ENCODE measurements at places on chromosomes 3 and 15.
A peak's percentile ranks its signal among the peaks of the same experiment; 100 is the strongest.

DNA sequence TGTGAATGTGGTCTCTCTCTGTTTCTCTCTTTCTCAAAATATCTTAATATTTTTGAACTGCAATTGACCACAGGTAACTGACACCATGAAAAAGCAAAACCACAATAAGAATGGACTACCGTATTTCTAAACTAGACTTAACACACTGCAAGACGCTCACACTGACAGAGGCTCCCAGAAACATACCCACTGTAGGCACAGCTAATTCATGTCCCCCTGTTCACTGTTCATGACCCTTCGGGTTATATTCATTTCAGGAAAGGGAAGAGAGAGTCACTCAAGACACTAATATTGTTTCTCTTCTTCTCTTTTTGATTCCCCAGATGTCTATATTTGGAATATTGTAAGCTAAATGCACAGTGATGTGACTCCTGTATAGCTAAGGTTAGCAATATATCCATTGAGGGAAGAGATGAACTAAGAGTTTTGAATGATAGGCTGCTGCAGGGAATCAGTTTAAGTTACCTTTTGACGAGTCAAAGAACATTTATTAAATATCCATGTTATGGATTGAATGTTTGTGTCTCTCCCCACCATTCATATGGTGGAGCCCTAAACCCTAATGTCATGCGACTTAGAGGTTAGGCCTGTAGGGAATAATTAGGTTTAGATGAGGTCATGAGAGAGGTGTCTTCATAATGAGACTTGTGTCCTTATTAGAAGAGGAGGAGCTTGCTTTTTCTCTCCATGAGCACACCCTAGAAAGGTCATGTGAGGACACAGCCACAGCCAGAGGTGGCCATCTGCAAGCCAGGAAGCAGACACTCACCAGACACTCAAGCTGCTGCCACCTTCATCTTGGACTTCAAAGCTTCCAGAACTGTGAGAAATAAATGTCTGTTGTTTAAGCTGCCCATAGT lies 216.6 kb upstream of the GRM7 start:
- H3K4me3 ChIP-seq: no peak overlapping the region
- peak; percentile 14 for DNase-seq
- H3K27me3 ChIP-seq: no peaks in the 10 kb centered on the region
- no peak overlapping the region for H3K27ac ChIP-seq

DNA sequence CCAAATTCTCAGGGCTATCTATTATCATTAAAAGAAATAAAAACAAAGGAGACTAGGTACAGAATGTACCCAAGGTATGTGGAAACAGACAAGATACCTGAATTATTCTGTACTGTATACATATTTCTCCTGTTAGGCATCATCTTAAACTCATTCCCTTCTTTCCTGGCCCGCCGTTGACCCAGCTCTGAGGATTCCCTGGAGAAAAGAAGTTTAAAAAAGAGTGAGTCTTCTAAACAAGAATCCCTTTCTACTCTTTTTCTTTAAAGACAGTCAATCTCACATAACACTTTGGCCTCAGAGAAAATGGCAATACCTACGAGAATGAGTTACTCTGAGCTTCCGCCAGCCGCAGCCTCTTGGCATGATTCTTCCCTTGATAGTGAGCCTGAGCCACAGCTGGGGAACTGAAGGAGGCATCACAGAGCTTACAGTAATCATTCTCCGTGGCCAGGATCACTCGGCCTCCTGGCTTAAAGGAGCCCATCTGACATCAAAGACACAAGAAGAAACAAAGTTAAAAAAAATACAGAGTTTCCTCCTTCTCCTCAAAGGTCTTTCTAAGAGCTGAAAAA lies 44.2 kb downstream of the ZMAT3 start:
- DNase-seq: peak; percentile 29
- H3K4me3 ChIP-seq: no peak overlapping the region
- no peaks in the 10 kb centered on the region for H3K36me3 ChIP-seq

DNA sequence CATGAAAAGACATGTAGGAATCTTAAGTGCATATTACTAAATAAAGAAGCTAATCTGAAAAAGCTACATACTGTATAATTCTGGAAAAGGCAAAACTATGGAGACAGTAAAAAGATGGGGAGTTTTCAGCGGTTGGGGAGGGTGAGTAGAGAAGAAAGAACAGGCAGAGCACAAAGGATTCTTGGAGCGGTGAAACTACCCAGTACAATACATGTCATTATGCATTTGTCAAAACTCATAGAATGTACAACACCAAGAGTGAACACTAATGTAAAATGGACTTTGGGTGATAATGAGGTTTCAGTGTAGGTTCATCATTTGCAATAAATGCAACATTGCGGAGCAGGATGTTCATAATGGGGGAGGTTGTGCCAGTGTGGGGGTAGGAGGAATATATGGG lies 45.5 kb upstream of the CMSS1 start:
- H3K4me1 ChIP-seq: no peaks in the 10 kb centered on the region
- H3K4me3 ChIP-seq: no peak overlapping the region
- H3K27me3 ChIP-seq: no peaks in the 10 kb centered on the region
- no peak for DNase-seq

DNA sequence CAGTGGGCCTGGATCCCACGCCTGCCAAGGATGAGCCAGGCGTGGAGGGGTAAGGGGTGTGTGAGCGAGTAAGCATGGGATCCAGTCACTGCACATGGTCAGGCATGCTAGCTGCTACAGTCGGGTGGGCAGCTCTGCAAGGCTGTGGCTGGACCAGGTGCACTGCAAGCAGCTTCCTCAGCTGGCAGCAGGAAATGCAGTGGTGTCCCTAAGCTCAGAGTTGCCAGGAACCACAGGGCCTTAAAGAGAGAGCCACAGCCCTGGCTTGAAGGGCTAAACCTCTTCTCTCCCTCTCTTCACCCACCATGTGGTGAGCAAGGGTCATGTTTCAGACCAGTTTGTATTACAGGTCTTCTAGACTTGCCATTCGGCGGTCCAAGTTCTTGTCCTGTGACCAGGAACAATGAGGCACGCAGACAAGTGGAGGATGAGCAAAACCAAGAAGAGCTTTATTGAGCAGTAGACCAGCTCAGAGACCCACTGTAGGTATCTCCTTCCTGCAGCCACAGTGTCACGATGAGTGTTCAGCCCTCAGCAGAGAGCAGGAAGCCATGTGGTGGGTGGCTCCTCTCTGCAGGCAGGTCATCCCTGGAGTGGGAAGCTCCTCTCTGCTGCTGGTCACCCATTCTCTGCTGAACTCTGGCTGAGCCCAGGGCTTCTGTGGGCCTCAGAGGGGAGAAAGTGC lies 511.9 kb downstream of the PYDC2 start:
- no peaks in the 10 kb centered on the region for H3K4me1 ChIP-seq
- H3K36me3 ChIP-seq: no peaks in the 10 kb centered on the region
- H3K27ac ChIP-seq: no peak overlapping the region
- H3K4me3 ChIP-seq: no peak overlapping the region
- no peak for DNase-seq

DNA sequence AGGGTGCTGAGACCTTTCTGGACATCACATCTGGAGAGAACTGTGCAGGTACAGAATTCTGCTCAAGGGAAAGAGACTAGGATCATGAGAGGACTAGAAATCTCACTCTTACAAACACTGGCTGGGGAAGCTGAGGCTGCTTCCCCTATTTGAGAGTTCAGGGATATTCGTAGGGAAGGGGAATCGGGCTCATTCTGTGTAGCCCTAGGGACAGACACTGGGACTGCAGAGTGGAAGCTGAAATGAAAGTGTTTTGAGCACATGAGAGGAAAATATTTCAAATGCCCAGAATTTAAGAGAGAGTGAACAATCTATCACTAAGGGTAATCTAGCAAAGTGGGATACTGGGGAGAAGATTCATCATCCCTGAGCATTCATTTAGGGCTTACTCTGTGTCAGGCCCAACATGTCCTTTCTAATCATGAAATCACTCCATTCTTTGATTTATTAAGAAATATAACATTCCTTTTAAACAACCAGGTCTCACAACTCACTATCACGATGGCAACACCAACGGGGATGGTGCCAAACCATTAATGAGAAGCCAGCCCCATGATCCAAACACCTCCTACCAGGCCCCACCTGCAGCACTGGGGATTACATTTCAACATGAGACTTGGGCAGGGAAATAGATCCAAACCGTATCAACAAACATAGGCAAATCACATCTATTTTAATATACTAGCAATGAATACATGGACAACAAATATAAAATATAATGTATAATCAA lies 63.0 kb downstream of the CPN2 start:
- no peak overlapping the region for H3K4me3 ChIP-seq
- DNase-seq: no peak
- no peak overlapping the region for H3K27ac ChIP-seq
- peaks cover 2% of the 10 kb centered on the region for H3K4me1 ChIP-seq
- H3K27me3 ChIP-seq: no peaks in the 10 kb centered on the region
- no peaks in the 10 kb centered on the region for H3K36me3 ChIP-seq

- no peak overlapping the region for H3K4me3 ChIP-seq
- peaks cover 1% of the 10 kb centered on the region for H3K36me3 ChIP-seq
- DNase-seq: no peak
- no peak overlapping the region for H3K27ac ChIP-seq
- no peaks in the 10 kb centered on the region for H3K4me1 ChIP-seq
Observed at GRCh38 chr15:56124391-56124790, 119.3 kb downstream of the RFX7 start.

GRCh38 chr3:71504250-71505036 lies 79.1 kb downstream of the FOXP1 start:
- H3K27me3 ChIP-seq: no peaks in the 10 kb centered on the region
- DNase-seq: no peak
- no peaks in the 10 kb centered on the region for H3K36me3 ChIP-seq
- H3K27ac ChIP-seq: no peak overlapping the region
- H3K4me1 ChIP-seq: peaks cover 5% of the 10 kb centered on the region

GRCh38 chr15:78921517-78921916 lies 23.3 kb downstream of the CTSH start:
- no peak for DNase-seq
- H3K27ac ChIP-seq: no peak overlapping the region
- H3K4me3 ChIP-seq: no peak overlapping the region
- H3K4me1 ChIP-seq: no peaks in the 10 kb centered on the region
- peaks cover 4% of the 10 kb centered on the region for H3K36me3 ChIP-seq

- no peaks in the 10 kb centered on the region for H3K4me1 ChIP-seq
- H3K27ac ChIP-seq: no peak overlapping the region
- no peaks in the 10 kb centered on the region for H3K36me3 ChIP-seq
- no peak overlapping the region for H3K4me3 ChIP-seq
- H3K27me3 ChIP-seq: no peaks in the 10 kb centered on the region
Observed at GRCh38 chr3:118531816-118532215, 502.8 kb downstream of the IGSF11 start.

DNA sequence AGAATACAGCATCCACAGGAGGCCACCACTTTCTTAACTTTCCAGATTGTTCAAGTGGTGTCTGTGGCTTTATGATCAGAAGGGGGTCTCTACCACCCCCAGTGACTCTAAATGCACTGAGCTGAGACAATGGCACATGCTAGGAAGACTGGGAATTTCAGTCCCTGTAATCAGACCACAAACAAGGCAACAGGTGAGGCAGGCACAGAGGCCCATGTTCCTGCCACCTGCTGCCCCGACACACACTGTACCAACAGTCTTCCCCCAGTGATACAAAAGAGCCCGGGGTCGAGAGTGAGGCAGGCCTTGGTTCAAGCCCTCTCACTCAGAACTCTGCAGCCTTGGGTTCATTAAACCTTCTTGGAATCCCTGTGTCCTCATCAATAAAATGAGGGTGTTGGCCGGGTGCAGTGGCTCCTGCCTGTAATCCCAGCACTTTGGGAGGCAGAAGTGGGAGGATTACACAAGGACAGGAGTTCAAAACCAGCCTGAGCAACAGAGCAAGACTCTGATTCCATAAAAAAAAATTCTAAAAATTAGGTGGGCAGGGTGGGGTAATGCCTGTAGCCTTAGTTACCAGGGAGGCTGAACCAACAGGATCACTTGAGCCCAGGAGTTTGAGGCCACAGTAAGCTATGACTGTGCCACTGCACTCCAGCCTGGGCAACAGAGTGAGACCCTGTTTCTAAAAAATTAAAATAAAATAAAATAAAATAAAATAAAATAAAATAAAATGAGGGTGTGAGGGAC lies 55.8 kb downstream of the ADCY5 start:
- no peak overlapping the region for H3K27ac ChIP-seq
- no peaks in the 10 kb centered on the region for H3K4me1 ChIP-seq
- no peak for DNase-seq
- H3K36me3 ChIP-seq: no peaks in the 10 kb centered on the region
- H3K4me3 ChIP-seq: no peak overlapping the region

GRCh38 chr15:80259942-80260510 lies 8.0 kb upstream of the CTXND1 start:
- no peaks in the 10 kb centered on the region for H3K4me1 ChIP-seq
- H3K27me3 ChIP-seq: no peaks in the 10 kb centered on the region
- DNase-seq: no peak
- H3K36me3 ChIP-seq: no peaks in the 10 kb centered on the region
- H3K27ac ChIP-seq: no peak overlapping the region

- H3K27ac ChIP-seq: no peak overlapping the region
- H3K36me3 ChIP-seq: no peaks in the 10 kb centered on the region
- no peaks in the 10 kb centered on the region for H3K27me3 ChIP-seq
- no peak overlapping the region for H3K4me3 ChIP-seq
Observed at GRCh38 chr3:117941015-117941414, 1093.6 kb downstream of the IGSF11 start.

Measured in mesendoderm (in vitro differentiated cells).